ENCODE measurements at places on chromosomes 5 and 9.

DNA sequence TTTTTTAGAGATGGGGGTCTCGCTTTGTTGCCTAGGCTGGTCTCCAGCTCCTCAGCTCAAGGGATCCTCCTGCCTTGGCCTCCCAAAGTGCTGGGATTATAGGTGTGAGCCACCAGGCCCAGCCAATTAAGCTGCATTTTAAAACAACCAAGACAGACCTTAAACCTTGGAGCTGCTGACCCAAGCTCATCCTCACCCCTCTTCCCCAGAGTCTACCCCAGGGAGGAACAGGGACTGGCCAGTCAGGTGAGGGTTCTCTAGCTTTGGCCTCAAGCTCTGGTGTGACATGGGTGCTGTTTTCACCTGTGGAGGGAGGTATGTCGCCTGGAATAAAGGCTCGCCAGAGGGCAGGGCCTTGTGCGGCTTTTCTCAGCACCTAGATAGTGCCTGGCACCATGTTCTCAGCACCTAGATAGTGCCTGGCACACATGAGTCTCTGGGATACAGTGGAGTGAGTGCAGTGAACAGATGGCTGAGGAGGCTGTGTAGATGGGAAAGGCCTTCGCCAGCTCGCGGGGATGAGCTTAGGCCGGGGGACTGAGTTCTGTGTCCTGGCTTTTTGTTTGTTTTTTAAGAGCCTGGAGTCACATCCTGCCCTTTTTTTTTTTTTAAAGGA lies 7.4 kb downstream of the CDK9 start:
- DNase-seq, result no peak

- DNase-seq, result no peak
These were observed 2.8 kb downstream of the FAM174A start for GRCh38 chr5:100537946-100538345.

- DNase-seq, result peak; percentile 63
These were observed 14.1 kb downstream of the SEMA4D start for GRCh38 chr9:89483592-89484474.

DNA sequence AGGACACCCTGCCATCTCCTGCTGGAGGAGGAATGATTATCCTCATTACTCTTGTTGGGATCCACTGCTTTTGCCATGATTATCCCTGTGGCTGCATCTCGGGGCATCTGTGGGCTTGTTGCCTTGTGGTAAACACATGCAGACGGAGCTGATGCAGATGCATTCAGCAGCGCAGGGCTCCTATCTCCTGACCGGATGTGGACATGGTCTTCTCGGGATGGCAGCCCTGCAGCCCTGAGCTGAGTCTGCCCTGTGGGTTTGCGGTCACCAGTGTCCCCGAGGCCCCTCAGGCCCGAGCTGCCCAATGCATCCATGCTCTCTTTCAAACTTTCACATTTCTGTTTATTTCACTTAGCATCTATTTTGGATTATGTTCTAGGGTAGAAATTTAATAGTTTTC lies 250.4 kb upstream of the IRX1 start:
- DNase-seq, result no peak

GRCh38 chr5:149471406-149472183 lies 79.6 kb downstream of the CSNK1A1 start:
- no peak for DNase-seq

GRCh38 chr5:111259636-111260035 lies 35.5 kb downstream of the CAMK4 start:
- no peak for DNase-seq

DNA sequence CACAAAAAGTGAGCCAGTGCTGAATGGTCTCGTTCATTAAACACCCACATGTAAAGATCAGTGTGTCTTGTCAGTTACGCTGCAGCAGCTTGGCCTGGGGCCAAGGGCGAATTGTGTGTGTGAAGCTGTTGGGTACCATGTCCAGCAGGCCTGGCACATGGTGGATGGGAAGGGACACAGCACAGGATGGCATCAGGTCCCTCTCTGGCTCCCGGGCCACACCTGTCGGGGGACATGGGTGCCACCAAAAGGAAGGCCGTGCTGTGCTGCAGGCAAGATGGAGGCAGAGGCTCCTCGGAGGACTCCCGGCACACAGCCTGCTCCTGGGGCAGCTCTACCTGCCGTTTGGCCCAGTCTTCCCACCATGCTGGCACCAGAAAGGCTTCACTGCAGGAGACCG lies 32.0 kb downstream of the NKD2 start:
- no peak for DNase-seq

DNA sequence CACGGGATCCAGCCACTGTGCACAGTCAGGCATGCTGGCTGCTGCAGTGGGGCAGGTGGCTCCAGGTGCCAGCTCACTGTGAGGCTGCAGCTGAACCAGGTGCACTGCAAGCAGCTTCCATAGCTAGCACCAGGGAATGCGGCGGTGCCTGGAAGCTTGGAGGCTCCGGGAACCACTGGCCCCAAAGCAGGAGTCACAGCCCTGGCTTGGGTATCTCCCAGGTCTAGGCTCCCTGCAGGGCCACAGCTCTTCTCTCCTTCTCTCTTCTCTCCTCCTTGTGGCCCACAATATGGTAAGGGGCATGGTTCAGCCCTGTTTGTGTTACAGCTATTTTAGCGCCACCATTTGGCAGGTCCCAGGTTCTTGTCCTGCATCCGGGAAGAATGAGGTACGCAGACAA lies 6.7 kb upstream of the MTMR12 start:
- DNase-seq, result no peak

- DNase-seq, result peak; percentile 1
These were observed 305.1 kb downstream of the PSAT1 start for GRCh38 chr9:78601957-78602565.

GRCh38 chr9:112005939-112006338 lies 109.3 kb downstream of the UGCG start:
- no peak for DNase-seq

GRCh38 chr5:1242733-1243486 lies 17.7 kb downstream of the SLC6A18 start:
- no peak for DNase-seq

DNA sequence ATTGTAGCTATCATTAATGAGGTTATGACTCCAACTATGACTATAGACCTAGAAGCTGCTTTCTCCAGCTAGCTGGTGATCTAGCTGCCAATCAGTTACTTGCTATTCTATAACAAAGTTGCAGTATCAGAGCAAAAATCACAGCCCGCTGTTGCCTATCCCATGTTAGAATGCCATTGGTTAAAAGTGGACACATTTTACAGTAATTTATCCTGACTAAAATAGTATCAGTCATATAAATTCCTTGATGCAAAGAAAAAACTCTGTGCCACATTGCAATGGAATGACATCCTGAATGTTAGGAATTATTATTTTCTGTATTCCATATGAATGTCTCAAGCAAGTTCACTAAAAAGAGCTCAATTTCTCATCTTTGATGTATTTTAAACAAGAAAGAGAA lies 626.5 kb downstream of the PDE4D start:
- DNase-seq, result no peak

DNA sequence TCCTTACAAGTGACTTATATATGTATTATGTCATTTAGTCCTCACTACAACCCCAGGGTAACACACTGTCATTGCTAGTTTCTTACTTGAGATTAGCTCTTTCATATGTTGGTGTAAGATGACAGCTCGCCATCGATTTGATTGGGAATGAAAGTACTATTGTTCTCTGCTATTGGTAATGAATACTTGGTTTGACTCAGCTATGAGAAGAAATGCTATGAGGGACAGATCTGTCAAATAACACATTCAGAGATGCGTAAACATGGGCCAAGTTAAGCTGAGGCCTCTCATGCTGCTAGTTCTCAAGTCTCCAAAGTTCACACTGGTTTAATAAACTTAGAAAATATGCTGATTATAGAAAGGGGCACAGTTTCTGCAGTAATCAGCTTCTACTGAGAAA lies 142.7 kb downstream of the SGCD start:
- DNase-seq, result no peak

- DNase-seq, result no peak
These were observed 39.4 kb downstream of the LAMC3 start for GRCh38 chr9:131048332-131048731.

GRCh38 chr5:75049456-75050351 lies 2.7 kb downstream of the GCNT4 start:
- DNase-seq, result peak; percentile 52

DNA sequence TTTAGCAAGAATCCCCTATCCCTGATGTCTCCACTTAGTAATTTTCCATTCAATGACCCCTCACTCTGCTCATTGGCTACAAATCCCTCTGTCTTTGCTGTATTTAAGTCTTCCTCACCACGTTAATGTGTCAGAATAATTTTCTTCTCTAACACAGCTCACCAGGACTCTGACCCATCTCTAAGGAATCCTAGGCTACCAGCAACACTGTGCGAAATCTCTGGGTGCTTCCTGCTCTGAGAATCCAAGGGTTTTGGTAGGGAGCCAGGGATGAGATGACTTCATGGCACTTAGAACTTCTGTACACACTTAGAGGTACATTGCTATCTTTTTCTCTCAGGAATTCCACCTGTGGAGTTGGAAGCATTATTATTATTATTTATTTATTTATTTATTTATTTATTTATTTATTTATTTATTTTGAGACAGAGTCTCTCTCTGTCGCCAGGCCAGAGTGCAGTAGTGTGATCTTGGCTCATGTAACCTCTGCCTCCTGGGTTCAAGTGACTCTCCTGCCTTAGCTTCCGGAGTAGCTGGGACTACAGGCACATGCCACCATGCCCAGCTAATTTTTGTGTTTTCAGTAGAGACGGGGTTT lies 53.5 kb downstream of the FOXI1 start:
- DNase-seq, result no peak

DNA sequence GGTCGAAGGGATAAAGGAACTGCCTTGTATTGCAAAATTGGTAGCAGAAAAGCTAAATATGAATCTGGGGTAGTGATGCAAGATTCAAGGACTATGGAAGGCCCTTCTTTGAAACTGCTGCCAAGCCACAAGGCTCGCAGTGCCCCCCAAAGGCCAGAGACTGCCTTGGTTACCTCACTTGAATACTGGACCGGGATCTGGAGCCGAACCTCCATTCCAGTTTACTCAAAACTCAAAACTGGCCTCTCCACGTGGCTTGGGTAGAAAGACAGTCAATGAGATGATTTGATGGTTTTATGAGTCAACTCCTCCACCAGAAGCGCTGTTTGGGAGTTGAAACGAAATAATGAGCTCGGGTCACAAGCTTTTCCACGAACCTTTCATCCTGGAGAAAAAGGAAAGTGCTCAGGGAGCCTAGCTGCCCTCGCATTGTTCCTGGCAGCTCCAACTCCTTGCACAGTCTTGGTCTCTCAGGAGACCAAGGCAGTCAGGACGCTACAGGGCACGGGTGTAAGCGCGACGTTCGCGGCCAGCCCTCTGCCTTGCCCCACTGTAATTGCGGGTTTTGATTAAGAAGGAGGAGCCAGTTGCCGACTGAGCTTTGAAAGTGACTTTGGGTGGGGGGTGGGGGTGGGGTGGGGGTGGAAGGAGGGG lies 2.8 kb downstream of the ST8SIA4 start:
- peak; percentile 44 for DNase-seq

DNA sequence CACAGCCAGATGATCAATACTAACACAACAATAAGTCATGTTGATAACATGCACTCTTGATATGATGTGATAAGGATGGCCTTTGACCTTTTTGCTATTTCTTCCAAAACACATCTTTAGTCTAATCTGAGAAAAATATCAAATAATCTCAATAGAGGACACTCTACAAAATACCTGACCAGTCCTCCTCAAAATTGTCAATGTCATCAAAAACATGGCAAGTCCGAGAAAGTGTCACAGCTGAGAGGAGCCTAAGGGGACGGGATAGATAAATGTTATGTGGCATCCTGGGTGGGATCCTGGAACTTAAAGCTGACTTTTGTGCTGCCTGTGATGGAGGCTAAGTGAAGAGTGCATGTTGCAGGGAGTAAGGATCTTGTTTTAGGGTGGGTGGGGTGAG lies 699.6 kb upstream of the ADAMTS16 start:
- DNase-seq, result no peak
